GF-D8 (cell line): ENCODE measurements at places on chromosomes 4 and X.

GRCh38 chr4:46852800-46853199 is 56.2 kb downstream of the COX7B2 start:
- no peak for DNase-seq

DNA sequence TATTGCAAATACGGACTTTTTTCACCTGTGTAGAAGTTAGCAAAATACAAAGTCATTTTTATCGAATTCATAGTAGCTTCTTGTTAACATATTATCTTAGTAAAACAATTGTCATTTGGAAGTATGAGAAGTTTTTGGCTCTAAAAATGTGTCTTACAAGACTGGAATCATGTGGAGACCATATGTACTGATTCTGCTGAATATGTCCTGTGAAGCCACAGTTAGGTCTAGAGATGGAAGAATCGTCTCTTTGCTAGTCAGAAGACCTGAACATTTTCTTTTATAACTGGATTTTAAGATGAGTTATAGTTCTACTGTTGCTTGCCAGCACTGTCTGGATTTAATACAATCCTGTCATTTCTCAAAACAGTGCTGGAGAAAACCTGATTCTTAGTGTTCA is 29.0 kb downstream of the TMEM165 start:
- no peak for DNase-seq

DNA sequence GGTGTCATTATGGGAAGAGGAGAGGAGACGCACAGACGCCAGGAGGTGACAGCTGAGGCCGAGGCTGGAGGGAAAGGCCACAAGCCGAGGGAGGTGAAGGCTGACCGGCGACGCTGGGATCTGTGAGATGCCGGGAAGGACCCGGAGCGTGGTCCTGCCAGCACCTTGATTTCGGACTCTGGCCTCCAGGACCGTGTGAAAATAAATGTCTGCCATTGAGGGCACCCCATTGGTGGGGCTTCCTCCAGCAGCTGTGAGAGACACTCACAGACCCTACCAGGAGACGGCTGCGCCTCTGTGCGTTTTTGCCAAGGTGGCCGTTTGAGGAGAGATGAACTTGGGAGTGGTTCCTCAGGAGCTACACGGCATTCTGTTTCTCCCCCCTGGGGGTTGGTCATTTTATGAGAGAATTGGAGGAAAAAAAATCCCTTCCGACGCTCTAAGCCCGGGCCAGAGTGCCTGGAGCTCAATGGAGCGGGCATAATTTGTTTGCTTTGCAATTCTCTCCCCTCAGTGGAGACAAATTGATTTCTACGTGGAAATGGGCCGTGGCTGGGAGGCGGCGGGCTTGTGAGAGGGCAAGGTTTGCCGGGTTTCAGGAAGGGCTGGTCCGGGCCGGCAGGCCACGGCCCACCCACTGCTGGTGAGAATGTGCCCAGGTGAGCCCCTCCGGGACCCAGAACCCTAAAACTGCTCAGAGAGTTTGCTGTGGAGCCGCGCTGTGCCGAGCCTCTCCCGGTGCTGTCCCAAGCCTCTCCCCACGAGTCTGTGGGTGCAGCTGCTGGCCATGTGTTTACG is 53.9 kb downstream of the CPZ start:
- no peak for DNase-seq

- no peak for DNase-seq
These were observed 75.6 kb downstream of the STK32B start for GRCh38 chr4:5126857-5127256.

DNA sequence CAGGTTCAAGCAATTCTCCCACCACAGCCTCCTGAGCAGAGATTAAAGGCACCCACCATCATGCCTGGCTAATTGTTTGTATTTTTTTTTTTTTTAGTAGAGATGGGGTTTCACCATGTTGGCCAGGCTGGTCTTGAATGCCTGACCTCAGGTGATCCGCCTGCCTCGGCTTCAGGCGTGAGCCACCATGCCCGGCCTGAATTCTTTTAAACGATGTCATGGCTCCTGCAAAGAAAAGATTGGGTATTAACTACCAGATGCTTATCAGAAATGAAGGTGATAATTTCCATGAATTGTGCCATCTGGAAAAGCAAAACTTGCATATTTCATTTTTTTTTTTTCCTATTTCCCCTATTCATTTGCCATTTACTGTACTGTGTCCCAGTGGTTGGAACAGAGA is 195.7 kb upstream of the IGFBP7 start:
- DNase-seq = no peak

DNA sequence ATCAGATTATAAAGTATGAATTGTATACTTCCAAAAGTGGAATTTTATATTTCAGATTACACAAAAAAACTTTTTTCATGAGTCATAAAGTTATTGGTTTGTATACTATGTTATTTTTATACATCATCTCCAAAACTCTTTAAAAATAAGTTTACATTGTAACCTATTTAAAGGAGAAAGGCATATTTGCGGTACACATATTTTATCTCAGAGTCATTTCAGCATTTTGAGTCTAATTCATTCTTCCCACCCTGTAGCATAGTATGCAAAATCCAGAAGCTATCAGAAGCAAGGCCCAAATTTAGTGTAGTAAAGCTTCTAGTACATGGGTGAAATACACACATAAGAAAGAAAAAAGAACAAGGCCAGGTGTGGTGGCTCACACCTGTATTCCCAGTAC is 80.3 kb downstream of the AWAT2 start:
- DNase-seq = no peak

GRCh38 chr4:33381816-33382215 is 2661.6 kb downstream of the PCDH7 start:
- no peak for DNase-seq

GRCh38 chr4:119244832-119245231 is 32.3 kb downstream of the USP53 start:
- DNase-seq = no peak

DNA sequence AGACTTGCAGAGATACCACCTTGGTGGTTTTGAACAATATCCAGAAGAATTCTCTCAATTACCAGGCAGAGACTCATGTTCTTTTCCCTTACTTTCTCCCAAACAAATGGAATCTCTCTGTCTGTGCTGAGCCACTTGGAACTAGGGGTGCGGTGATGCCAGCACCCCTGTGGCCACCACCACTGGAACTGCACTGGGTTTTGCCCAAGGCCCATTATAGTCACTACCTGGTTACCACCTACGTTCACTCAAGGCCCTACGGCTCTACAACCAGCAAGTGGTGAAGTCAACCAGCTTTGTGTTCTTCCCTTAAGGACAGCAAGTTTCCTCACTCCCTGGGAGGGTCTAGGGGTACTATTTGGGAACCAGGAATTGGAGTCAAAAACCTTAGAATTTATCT is 1183.7 kb downstream of the FSTL5 start:
- DNase-seq = no peak

- no peak for DNase-seq
These were observed 9.0 kb upstream of the MAGEC1 start for GRCh38 chrX:141894733-141895132.
